SW 1271 (cell line): ENCODE measurements at places on chromosomes 12 and 14.

DNA sequence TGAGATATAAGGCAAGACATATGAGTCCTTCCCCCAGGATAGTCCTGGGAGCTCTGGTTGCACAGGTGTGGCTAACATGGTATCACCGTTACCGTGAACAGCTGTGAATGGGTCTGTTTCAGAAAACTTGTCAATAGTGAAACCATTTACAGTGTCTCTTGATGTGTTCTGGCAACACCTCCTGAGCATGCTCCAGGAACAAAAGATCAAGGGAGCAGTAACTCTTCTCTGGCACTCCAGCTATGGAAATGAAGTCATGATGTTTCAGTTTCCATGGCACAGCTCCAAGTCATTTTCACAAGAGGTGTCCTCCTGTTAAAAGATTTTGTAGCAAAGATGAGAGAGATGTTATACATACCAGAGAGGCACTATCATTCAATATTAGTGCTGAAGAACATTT, 253.7 kb downstream of the SNAPC1 start:
- DNase-seq = no peak

DNA sequence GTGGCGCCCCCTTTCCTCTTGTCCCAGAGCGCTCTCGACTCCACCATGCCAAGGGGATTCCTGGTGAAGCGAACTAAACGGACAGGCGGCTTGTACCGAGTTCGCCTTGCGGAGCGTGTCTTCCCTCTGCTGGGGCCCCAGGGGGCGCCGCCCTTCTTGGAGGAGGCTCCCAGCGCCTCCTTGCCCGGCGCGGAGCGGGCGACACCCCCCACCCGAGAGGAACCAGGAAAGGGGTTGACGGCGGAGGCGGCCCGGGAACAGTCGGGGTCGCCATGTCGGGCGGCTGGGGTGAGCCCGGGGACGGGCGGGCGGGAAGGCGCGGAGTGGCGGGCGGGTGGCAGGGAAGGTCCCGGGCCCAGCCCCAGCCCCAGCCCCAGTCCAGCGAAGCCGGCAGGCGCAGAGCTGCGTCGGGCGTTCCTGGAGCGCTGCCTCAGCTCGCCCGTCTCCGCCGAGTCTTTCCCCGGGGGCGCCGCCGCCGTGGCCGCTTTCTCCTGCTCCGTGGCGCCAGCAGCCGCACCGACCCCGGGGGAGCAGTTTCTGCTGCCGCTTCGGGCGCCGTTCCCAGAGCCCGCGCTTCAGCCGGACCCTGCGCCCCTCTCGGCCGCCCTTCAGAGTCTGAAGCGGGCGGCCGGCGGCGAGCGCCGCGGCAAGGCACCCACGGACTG, 376 bp downstream of the INSM2 start:
- DNase-seq = peak; percentile 68

DNA sequence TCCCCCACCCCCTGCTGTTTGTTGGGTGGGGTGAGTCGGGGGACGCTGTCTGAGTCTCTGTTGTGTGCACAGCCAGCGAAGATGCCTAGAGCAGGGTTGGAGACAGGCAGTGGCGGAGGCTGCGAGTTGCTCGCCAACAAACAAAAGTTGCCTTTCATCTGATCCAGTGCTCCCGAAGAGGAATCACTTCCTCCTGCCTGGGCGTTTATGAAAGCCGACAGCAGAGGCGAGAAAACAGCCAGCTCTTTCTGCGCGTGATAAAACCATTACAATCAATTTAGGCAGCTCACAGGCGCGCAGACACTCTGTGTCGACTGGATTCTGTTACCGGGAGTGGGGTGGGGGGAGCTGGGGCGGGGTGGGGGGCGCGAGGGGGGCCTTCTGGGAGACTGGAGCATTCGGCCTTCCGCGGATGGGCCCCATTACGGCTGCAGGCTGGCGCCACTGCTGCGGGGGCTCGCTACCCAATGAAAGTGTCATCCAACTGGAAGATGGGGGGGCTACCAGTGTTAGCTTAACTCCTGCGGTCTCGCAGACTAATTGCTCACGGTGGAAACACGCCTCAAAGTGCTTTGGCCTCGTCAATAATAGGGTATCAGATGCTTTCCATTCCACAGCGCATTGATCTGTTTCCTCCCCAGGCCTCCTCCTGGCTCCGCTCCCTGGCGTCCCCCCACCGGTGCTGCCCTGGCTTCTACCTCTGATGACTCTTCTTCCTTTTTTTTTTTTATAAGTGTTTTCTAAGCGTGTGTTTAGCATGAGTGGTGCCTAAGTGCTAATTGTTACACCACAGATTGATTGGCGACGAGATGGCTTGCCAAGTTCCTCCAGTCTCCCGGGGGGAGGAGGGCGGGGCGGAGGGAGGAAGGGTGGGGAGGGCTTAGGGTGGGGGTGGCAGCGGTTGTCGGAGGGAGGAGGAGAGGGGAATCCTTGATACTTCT, 678.4 kb downstream of the MED13L start:
- no peak for DNase-seq

- DNase-seq = no peak
Measured at GRCh38 chr14:104897330-104898194, 27.1 kb upstream of the PLD4 start.
